Activated CD8-positive, alpha-beta memory T cell treated with anti-CD3 and anti-CD28 coated beads, Interleukin-2, amount 50 U/mL, for 4 hours (primary cell): ENCODE measurements at places on chromosomes 5 and 9.
A peak's percentile ranks its signal among the peaks of the same experiment; 100 is the strongest.

- no peak for DNase-seq
These were observed 21.9 kb downstream of the STXBP1 start for GRCh38 chr9:127634021-127634420.

GRCh38 chr9:70387663-70388062, 26.8 kb downstream of the KLF9 start:
- no peak for DNase-seq

DNA sequence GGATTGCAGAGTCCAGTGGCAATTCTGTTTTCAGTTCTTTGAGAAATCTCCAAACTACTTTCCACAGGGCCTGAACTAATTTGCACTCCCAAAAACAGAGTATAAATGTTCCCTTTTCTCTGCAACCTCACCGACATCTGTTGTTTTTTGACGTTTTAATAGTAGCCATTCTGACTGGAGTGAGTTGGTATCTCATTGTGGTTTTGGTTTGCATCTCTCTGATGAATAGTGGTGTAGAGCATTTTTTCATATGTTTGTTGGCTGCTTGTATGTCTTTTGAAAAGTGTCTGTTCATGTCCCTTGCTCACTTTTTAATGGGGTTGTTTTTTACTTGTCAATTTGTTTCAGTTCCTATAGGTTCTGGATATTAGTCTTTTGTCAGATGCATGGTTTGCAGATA, 72.6 kb downstream of the PALM2AKAP2 start:
- DNase-seq = no peak

GRCh38 chr5:84682531-84682930, 297.9 kb upstream of the EDIL3 start:
- no peak for DNase-seq

DNA sequence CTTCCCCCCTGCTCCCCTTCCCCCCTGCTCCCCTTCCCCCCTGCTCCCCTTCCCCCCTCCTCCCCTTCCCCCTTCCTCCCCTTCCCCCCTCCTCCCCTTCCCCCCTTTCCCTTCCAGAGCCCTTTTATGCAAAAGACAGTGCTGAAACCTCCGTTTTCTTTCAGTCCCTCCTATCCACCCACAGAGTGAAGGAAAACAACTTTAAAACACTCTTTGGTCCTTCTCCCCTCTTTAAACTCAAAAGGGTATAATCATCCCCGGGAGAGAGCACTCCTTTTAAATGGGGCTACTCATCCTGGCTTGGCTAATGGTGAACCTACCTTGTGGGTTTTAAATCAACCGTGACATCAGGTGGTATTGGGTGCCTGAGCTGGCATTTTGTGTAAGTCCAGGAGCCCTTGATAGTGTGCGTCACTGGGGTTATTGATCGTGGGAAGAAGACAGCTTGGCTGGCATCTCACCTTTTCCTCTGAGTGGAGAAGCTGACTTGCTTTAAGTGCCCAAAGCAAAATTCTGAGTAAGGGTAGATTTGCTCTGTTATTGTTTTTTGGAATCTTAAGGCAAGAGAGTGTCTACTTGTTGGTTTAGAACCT, 2.7 kb downstream of the LARP1 start:
- peak; percentile 57 for DNase-seq

GRCh38 chr5:75701856-75702255, 15.4 kb downstream of the POC5 start:
- no peak for DNase-seq

DNA sequence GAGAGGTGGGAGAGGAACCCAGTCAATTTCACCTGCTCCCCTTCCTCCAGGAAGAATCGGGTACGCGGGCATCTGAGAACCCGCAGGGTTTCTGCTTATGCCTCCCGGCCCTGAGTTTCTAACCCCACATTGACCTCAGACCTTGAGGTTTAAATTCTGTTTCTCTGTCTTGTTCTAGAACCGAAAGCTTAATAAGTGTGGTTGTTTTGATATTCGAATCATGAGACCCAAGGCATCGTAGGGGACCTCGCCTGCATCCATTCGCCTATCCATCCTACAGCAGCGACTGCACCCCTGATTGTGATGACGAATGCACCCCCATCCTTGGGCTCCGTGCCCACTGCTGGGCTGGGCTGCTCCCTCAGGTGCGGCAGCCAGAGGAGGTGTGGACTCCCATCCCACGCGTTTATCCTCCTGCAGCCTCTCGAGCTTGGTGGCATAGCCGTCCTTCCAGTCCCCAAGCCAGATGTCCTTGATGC, 80.8 kb upstream of the IER5L start:
- DNase-seq = peak; percentile 33

GRCh38 chr9:80707120-80707519, 982.2 kb downstream of the TLE1 start:
- DNase-seq = no peak

- no peak for DNase-seq
These were observed 387.4 kb downstream of the FGF10 start for GRCh38 chr5:44001675-44002380.

- no peak for DNase-seq
These were observed 11.1 kb upstream of the LHFPL2 start for GRCh38 chr5:78659714-78660113.

GRCh38 chr5:72883850-72884249, 67.4 kb downstream of the TNPO1 start:
- DNase-seq = no peak

- DNase-seq = no peak
These were observed 317.6 kb upstream of the KLF4 start for GRCh38 chr9:107807183-107807582.

- no peak for DNase-seq
These were observed 59.5 kb downstream of the OLFM1 start for GRCh38 chr9:135146766-135147473.

DNA sequence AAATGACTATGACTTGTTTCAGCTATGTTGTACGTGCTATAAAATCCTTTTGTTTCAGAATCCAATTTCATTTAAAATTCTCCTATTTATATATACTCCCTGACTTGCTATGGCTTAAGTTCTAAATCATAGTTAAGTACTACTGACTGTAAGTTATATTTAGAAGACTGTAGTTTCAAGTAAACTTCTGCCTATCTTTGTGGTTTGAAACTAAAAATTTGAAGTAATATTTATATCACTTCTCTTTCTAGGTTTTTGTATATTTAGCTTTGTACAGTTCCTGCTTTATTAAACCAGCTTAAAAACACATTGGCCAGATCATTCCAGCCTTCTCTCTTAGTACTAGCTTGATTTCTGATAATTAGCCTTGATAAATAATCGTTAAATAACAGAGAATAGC, 196.3 kb downstream of the MLLT3 start:
- no peak for DNase-seq

- DNase-seq = no peak
These were observed 6.8 kb downstream of the PIP5KL1 start for GRCh38 chr9:127923771-127924170.
